ENCODE measurements at places on chromosomes 7 and 10.

- no peak for DNase-seq
These were observed 13.4 kb downstream of the NOC3L start for GRCh38 chr10:94349327-94349726.

GRCh38 chr7:99137411-99138180 is 6.3 kb downstream of the SMURF1 start:
- DNase-seq, result no peak

DNA sequence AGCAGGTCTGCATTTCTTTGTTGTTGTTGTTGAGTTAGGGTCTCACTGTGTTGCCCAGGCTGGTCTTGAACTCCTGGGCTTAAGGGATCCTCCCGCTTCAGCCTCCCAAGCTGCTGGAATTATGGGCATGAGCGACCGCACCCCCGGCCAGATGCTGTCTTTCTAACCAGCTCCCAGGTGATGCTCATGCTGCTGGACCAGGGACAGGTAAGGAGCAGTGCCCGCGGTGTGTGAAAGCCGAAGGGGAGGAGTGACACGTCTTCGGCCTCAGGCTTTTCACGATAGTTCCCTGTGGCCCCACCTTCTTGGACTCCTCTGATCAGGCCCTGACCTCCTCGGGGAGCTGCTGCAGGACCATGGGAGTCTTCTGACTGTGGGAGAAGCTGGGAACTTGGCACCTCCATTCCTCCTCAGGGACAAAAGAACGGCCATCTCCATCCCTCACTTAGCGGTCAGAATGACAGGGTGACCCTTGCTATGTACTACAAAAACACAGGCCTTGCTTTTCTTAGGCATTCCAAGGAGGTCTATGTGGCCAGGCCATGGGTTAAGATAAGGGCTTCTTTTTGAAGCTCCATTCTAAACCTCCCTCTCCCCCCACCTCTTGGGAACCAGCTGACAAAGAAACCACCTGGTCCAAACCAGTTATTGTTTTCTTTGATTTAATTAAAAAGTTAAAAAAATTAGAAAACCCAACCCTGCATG is 5.5 kb downstream of the SFRP5 start:
- DNase-seq, result no peak

GRCh38 chr7:153934048-153934447 is 118.2 kb upstream of the DPP6 start:
- DNase-seq, result no peak

DNA sequence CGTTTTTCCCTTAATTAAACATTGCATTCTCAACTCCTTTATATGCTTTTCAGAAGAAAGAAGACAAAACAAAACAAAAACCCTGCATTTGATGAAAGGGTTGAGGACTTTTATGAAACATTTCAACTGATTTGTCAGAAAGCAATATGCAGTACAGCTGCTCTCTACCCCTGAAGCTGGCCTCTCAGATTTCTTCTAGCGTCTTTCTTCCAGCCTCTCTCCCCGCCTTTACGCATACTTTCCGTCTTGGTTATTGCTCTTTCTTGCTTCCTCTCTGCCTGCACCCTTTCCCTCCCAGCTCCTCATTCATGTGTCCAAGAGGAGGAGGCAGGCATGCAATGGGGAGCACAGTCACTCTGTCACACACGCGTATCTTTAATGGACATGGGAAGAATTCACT is 91.0 kb upstream of the COL1A2 start:
- DNase-seq, result no peak

DNA sequence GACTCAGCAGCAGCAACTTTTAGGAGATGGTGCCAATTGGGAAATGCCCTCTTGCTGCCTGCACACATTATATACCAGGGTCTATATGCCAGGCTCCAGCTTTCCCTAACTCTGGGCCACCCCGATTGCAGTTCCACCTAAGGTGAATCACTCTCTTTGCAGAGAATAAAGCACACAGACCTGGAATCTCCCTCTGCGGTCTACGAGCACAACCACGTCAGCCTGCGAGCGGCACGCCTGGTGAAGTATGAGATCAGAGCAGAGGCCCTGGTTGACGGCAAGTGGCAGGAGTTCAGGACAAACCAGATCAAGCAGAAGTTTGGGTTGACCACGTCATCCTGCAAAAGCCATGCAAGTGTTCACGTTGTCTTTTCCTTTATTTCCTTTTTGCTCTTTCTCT is 38.2 kb upstream of the PLEKHA1 start:
- DNase-seq, result no peak

GRCh38 chr7:2775376-2775775 is 68.7 kb downstream of the GNA12 start:
- no peak for DNase-seq

DNA sequence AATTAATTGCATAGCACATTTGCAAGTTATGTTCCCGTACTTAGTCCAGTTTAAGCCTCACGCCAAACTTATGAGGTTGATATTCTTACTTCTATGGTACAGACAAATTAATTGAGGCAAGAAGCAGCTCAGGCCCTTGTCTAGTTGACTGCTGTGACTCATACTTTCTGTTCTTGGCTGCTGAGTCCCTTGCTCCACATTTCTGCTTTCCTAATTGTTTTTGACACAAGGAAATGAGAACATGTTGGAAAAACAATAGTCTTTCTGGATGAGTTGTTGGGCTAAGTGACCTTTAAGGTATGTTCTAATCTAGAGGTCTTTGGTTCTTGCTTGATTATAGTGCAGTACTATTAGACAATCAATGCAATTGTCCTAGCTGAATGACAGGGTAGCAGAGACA is 331.8 kb downstream of the NRG3 start:
- DNase-seq, result no peak

GRCh38 chr10:51162002-51162401 is 87.7 kb downstream of the PRKG1 start:
- no peak for DNase-seq
